ENCODE measurements at places on chromosomes 3 and 15.

- DNase-seq = peak; percentile 53
These were observed 115.7 kb upstream of the P2RY1 start for GRCh38 chr3:152719264-152719663.

- no peak for DNase-seq
These were observed 28.2 kb upstream of the IGSF11 start for GRCh38 chr3:119062892-119063291.

GRCh38 chr3:123534264-123534663 lies 50.6 kb downstream of the HACD2 start:
- DNase-seq = no peak

DNA sequence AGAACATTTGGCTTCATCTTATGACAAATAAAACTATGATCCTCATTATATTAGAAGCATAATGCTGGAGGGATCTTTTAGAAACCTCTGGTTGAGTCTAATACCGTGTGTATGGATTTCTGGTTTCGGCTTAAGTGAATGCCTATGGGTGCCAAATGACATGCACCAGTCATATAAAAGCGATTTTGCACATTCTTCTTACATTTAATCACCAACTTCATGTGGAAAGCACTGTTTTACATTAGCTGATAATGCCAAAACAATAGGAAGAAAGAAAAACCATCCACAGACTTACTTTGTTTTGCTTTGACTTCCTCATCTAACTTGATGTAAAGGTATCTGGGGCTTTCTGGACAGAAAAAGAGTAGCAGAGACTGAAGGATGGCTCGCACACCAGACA lies 20.9 kb downstream of the SLC2A2 start:
- DNase-seq = peak; percentile 78

DNA sequence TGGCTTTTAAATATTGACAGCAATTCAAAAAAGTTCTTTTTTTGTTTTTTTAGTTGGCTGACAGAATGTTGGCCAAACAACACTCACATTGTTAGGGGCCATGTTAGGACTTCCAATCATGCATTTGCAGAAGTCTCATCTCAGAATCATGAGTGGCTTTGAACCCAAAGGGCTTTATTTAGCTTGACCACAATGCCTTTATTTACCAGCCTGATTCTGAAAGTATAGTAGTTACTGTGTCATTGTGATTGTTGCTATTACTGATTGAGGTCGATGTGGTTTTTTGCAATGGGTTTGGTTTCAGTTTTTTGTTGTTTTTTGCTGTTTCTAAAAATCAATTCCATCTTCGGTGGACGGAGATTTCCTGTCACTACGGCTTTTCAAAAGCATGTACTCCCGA lies 7.2 kb downstream of the GLDN start:
- no peak for DNase-seq

- no peak for DNase-seq
These were observed 39.9 kb downstream of the KLF15 start for GRCh38 chr3:126317029-126317996.

GRCh38 chr3:122802323-122802722 lies 7.5 kb downstream of the SLC49A4 start:
- DNase-seq = no peak

DNA sequence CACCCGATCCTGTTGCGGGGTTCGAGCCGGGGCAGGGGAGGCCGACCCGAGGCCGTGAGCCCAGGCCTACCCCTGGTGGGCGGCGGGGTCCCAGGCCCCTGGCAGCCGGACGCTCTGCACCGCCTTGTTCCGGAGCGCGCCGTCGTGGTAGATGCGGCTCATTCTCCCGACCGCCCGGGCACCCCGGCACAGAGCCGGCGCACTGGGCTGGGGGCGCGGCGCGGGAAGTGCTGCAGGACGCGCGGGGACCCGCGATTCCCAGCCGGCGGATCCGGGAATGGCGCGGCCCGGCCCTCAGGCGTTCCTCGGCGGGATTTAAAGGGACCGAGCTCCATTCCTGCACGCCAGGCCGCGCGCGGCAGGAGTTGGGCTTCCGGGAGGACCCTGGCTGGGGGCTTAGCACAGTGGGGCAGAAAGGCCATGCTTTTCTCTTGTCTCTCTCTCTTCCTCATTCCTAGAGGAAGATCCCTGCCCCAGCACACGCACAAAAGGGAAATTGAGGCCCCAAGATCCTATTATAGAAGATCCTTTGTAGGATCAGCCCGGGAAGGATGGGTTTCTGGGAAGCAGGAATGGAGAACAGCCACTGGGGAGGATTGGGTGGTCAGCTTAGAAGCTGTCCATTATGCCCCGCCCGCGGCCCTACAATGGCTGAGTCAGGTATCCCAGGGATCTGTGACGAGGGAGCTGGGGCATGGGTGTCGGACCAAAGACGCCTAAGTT lies at the start of gene ARPIN:
Gene ARPIN, minus strand, starts transcription at position 279 of the 723 bp plus-strand sequence. Its CDS starts 117 bp downstream, at position 162.
- DNase-seq = peak; percentile 47

- no peak for DNase-seq
These were observed 142.1 kb upstream of the CMC1 start for GRCh38 chr3:28099296-28099695.

- no peak for DNase-seq
These were observed 363.4 kb downstream of the OTOL1 start for GRCh38 chr3:161859865-161860450.

GRCh38 chr3:112346491-112347122 lies 13.7 kb downstream of the CD200 start:
- no peak for DNase-seq

GRCh38 chr3:44865272-44866035 lies 3.7 kb downstream of the TMEM42 start:
- no peak for DNase-seq

- peak; percentile 11 for DNase-seq
These were observed 247.4 kb downstream of the MCTP2 start for GRCh38 chr15:94478763-94479162.

DNA sequence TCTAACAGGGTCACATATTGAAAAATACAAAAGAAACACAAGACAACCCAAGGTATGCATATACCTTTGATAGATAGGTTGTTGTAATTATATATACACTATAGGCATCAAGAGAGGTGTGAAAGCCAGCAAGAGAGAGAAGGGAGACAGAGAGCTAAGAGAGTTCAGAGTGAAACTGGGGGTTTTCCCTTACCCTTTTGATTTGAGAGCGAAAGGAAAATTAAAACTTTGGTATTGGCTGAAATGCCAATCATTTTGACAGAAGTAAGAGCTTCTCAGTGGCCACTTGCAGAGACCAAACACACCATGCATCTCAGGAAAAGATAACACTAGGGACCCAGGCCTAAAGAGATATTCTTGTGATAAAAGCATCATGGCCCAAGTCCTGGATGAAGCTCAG lies 183.6 kb downstream of the SHOX2 start:
- no peak for DNase-seq

- no peak for DNase-seq
These were observed 19.3 kb downstream of the DUOX1 start for GRCh38 chr15:45149060-45149459.

DNA sequence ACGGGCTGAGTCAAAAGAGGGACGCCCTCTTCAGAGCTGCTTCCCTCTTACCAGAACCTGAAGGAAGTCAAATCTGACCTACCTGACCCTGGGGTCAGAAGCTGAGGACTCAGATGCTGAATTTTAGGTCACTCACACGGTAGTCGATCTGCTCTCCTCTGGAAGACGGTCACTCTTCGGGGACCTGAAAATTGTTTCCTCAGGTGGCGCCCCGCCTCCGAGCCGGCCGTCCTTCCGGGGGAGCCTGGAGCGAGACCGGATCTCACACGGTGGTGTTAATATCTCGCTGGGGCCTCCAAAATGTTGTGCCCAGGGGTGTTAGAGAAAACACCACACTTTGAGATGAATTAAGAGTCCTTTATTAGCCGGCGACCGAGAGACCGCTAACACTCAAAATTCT lies 737.2 kb downstream of the SI start:
- no peak for DNase-seq

GRCh38 chr15:99729920-99730319 lies 3.3 kb downstream of the LYSMD4 start:
- DNase-seq = peak; percentile 40

GRCh38 chr3:15636028-15636709 lies 34.6 kb downstream of the BTD start:
- DNase-seq = peak; percentile 94

- no peak for DNase-seq
These were observed 99.3 kb downstream of the ARNT2 start for GRCh38 chr15:80503319-80503952.

DNA sequence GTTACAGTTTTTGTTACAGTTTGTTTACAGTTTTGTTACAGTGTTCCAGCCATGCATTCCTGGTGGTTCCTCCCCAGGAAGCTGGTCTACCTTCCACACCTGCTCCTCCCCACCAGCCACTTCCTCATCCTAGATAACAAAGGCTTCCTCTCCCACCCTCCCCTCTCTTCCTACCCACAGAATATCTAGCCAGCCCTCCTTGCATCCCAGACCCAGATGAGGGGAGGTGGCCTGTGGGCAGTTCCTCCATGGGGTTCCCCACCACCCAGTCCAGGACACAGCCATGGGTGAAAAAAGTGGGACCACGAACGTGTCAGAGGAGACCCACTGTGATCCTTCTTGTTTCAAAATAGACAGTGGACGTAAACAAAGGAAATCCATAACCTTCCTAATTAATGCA lies 122.8 kb upstream of the ABHD17C start:
- DNase-seq = no peak

DNA sequence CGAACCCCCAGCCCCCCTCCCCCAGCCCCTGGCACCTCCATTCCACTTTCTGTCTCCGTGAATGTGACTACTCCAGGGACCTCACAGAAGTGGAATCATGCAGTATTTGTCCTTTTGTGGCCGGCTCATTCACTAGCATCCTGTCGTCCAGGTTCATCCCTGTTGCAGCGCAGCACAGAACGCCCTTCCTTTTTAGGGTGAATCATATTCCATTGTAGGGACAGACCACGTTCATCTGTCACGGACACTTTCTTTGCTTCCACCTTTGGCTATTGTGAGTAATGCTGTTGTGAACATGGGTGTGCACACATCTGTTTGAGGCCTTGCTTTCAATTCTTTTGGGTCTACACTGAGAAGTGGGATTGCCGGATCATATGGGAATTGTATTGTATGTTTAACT lies 148.9 kb upstream of the IQSEC1 start:
- no peak for DNase-seq

DNA sequence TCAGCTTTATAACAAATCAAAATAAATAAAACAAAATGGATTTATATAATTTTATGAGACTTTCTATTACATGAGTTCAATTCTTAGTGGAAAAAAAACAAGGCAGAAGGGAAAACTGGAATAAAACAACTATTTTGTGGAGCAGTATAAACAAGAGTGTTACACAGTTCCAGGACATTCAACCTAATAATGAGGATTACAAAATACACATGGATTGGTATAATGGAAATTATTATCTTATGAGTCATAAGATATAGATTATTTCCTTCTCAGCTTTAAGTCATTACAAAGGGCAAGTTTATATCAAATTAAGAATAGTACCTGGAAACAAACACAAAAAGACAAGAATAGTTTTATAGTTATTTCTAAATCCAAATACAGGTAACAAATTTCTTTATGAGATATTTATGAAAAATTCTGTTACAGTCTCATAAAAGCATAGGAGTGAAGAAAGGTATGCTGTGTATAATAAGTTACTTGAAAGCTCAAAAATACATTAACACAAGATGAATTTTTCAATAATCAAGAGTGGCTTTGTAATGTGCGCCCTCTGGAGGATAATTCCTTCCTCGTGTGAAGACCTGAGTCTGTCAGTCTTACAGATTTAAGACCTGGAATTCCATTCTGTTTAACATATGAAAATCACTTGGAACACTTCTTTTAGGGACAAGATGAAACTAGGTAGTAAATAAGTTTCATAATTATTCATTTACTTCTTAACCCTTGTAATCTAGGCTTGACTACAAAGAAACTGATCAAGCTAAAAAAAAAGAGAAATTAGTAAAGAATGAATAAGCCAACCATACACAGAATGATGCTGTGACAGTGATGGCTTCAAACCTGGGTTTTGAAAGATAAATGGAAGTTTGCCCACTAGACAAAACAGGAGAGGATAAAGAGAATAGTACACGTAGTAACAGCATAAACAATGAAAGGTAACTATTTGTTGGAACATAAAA lies 9.5 kb downstream of the COPS2 start:
- peak; percentile 63 for DNase-seq

GRCh38 chr15:66760097-66760967 lies 58.3 kb downstream of the SMAD6 start:
- no peak for DNase-seq

DNA sequence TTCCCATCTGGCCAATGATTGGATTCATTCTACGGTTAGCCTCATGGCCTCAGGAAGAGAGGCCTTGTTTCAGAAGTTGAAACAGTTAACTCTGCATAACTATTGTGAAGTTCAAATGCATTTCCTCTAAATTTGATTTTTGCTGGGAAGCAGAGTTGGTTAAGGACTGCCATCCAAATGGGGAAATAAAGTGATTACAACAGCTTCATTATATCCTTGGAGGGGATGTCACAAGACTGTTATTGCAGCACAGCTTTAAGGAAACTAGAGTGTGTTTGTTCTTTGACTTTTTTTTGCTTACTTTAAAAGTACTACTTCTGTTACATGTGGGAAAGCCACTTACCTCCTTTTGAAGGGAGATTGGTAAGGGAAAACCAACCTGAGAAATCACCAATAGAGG lies 164.8 kb downstream of the AKAP13 start:
- DNase-seq = no peak

GRCh38 chr3:193974191-193974652 lies 161.7 kb upstream of the HES1 start:
- DNase-seq = peak; percentile 93

- DNase-seq = peak; percentile 43
These were observed 218.5 kb downstream of the BBX start for GRCh38 chr3:107740992-107741896.

GRCh38 chr3:99319450-99319849 lies 318.9 kb upstream of the COL8A1 start:
- DNase-seq = no peak

DNA sequence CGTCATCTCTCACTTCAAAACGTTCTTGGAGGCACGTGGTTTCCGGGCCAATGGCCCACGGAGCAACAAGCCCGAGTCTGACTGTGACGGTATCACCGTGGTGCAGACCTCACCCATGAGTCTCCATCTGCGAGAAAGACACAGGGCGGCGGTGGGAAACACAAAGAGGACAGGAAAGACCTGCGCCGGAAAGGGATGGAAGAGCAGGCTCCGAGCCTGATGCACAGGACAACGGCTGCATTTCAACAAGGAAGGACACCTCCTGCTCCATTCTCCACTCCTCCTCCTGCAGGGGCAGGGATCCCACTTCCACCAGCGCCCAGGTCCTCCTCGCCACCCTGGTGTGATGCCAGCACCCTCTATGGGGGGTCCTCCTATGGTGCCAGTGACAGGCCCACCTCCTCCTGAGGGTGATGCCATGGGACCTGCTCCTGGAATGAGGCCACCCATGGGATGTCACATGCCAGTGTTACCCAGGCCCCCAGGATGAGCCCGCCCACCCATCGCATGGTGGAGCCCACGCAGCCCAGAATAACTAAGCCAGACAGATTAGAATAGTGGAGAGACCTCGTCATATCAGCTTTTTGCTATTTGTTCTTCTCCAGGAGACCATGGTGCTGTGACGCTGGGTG lies 73.0 kb upstream of the PCSK6 start:
- no peak for DNase-seq

DNA sequence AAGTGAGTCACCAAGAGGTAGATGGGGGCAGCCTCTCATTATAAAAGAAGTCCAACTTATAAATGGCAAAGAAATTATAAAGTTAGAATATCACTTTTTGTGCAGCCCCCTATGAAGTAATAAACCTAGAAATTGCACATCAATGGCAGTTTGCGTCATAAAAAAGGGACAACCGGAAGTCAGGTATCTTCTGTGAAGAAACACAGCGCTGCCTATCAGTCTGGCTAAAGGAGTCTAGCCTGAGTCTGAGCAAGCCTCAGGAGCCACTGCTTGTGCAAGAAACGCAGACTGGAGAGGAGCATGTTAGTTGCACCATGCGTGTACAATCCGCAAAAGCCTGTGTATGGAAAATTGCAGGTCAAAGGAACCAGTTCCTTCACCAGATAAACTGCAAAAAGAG lies 178.4 kb downstream of the ARRDC4 start:
- DNase-seq = no peak
